ENCODE measurements at places on chromosomes 7 and 10.

GRCh38 chr10:119750391-119751230, 24.8 kb downstream of the INPP5F start:
- peak; percentile 17 for DNase-seq

- DNase-seq = no peak
These were observed 2.4 kb upstream of the CYP3A43 start for GRCh38 chr7:99825452-99825851.

DNA sequence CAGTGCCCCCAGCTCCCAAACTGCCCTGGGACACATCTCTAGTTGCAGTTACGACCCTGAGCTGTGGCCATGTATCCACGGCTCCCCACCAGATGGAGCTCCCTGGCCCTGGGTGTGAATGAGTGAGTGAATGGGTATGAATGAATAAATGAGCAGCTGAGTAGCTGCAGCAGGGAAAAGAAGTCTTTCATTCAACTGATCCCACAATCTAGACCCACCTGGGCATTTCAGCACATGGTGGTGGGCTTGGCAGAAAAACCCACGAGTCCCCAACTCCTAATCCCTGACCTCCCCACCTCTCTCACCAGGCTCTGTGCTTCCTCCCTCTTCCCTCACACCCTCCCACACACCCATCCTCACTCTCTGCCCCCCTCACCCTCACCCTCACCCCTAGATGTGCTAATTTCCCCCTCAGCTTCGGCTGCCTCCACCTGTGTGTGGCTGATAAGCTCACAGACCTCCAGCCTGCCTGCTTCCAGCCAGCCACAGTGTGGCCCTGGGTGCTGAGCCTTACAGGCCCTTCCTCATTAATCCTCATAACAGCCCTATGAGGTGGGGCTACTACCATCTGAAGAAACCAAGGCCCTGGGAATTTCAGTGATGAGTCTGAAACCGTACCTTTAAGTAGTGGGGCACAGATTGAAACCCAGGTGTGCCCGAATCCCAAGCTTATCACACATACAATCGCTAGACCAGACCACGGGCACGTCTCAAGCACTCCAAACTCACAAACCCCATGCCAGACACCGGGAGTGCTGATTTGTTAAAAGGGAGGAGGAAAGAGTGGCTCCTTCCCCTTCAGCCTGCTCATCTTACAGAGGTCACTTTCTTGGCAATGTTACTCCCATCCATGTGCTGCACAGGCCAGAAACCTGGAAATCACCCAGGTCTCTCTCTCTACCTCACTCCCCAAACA, 2.2 kb upstream of the ATP6V1F start:
- no peak for DNase-seq

DNA sequence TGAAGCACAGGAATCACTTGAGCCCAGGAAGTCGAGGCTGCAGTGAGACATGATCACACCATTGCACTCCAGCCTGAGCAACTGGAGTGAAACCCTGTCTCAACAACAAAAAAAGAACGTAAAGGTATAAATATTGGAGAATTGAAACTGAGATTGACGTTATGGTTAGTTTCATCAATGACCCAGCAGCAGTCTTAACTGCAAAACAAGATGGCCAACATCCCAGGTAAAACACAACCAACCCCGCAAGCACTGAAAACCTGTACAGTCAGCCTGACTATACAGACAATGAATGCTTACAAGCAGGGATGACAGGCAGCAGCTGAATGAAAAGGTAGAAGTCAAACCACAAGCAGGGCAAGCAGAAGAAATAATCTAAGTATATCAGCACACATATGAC, 34.7 kb downstream of the WAPL start:
- no peak for DNase-seq

DNA sequence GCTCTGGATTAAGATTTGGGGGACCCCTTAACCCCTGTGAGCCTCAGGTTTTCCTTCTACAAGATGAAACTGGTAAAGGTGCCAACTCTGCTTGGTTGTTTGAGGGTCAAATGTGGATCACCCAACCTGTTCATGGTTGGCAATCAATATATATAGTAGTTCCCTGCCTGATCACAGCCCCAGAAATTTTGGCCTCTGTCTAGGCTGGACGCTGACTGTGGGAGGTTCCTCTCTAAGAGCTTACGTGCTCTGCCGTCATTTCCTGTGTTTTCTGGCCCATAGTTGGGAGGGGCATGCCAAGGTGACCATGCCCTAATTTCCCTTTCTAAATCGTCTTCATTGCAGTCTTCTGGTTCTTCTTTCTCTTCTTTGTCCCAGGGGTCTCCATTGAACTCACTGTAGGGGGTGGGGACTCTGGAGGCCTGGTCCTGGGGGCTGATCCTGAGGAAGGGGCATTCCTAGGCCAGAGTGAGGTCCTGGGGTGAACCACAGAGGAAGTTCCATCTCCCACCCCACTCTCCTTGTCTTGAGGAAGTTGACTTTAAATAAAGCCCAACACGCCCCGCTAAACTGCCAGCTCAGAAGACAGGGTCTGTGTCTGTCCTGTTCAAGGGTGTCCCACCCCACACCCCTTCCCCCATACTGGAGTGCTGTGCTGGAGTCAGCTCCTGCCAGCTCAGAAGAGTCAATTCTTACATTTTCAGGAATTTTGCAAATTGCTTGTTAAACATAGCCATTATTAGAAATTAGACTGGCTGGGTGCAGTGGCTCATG, 98.9 kb upstream of the SDK1 start:
- DNase-seq = no peak

GRCh38 chr7:17184805-17185689, 113.4 kb upstream of the AHR start:
- no peak for DNase-seq

DNA sequence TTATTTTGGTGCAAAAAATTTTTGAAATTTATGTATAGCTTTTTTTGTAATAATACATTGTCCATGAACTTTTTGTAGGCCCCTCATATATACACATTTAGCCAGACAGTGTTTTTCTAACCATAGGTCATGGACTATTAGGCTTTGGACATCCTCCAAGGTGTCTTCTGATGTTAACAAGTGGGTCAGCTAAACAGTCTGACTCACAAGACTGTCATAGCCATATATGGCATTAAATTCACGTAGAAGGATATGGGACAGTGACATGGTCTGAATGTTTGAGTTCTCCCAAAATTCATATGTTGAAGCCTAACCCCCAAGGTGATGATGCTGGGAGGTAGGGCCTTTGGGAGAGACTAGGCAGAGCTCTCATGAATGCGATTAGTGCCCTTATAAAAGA, 14.0 kb upstream of the NUB1 start:
- DNase-seq = no peak

GRCh38 chr10:126781450-126782216, 111.1 kb upstream of the C10orf90 start:
- no peak for DNase-seq

- no peak for DNase-seq
These were observed 257.2 kb upstream of the GLI3 start for GRCh38 chr7:42494199-42494710.

GRCh38 chr10:96367470-96367869, 8.7 kb upstream of the OPALIN start:
- DNase-seq = no peak

DNA sequence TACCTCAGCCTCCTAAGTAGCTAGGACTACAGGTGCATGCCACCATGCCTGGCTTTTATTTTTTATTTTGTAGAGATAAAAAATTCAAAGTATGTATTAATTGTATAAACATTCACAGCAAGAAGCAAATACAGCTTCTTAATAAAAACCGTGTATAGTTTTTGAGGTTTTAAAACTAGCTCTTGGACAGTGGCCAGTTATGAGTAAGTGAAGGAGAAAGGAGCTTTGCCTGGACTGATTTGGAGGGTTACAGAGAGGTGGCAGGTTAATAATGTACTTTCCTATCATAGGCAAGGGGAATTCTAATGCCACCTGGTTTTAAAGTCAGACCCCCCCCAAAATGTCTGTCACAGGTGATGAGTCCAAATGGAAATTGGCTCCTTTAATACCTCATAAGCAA, 43.4 kb downstream of the ZNRF2 start:
- DNase-seq = no peak

DNA sequence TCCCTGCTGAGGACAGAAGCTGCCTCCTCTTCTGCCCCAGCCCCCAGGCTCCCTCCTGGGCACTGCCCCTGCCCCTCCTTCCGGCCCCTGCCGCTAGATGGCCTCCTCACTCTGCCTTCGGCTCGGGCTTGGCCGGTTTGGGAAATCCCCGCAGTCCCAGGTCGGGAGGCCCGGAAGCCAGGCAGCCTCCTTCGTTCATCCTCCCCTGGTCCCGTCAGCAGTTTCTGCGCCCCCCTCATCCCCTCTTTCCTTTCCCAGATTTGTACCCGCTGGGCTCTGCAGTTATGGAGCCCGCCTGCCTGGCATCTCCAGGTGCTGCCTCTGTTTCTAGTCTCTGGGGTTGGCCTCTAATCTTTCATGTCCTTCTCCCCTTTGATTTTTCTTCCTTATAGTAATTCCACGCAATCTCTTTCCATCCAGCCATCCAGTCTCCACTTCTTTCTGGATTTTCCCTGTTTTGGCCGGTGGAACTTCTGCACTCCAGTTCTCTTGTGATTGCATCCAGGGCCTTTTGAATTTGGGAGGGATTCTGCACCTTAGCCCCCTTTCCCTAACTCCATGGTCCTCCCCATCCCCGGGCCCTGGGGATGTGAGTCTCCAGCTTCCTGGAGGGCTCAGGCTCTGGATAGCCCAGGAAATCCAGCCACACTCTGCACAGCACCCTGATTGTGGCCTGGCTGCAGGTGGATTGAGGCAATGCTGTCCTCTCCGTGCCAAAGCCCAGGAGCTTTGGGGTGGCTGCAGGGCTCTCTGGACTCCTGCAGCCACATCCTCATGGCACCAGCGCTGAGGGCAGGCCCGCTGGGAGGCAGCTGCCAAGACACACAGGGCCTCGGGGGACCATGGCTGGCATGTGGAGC, 3.3 kb upstream of the SHH start:
- DNase-seq = peak; percentile 62

DNA sequence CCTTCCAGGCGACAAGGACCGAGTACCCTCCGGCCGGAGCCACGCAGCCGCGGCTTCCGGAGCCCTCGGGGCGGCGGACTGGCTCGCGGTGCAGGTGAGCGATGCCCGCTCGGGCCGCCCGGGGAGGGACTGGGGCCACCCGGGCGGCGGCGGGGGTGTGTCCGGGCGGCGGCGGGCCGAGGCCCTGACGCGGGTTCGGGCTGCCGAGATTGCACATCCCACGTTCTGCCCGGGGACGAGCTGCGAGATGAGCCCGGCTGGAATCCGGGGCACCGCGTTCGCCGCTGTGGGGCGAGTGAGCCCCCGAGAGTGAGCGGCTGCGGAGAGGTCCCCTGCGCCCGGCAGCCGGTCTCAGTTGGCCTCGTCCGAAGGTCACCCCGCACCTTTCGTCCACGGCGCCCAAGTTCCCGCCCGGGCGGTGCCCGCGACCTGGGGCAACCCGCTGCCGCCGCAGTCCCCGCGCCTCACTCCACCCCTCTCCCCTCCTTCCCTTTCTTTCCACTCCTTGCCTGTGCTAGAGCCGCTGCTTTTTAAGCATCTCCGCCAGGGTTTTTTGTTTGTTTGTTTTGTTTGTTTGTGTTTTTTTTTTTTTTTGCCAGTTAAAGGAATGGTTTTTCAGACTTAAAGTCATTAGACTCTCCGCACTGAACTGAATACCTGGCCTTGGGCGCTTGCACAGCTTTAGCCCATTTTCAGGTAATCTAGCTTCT, 515 bp downstream of the RALA start:
- DNase-seq = no peak

DNA sequence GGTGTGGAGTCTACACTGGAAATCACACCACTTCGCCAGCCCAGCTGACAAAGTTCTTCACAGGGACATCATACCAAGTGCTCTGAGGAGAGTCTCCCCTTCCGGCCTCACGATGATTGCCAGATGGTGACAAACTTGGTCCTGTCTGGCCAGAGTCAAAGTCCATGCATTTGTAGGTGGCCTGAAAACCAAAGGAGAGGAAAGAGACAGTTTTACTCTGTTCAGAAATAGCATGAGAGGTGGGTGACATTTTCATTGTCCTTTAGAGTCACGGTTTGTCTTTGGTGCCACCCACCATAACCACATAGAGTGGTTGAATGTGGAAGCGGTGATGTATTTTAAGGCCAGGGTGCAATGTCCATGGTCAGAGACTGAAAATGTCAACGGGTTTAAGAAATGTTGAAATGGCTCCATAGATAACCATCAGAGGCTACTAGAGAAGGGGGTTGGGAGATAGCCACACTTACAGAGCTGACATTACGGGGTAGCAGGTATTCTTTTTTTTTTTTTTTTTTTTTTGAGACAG, 33.0 kb downstream of the BTBD16 start:
- DNase-seq = no peak

- peak; percentile 62 for DNase-seq
These were observed 47.4 kb upstream of the PRKAR1B start for GRCh38 chr7:774161-775109.

DNA sequence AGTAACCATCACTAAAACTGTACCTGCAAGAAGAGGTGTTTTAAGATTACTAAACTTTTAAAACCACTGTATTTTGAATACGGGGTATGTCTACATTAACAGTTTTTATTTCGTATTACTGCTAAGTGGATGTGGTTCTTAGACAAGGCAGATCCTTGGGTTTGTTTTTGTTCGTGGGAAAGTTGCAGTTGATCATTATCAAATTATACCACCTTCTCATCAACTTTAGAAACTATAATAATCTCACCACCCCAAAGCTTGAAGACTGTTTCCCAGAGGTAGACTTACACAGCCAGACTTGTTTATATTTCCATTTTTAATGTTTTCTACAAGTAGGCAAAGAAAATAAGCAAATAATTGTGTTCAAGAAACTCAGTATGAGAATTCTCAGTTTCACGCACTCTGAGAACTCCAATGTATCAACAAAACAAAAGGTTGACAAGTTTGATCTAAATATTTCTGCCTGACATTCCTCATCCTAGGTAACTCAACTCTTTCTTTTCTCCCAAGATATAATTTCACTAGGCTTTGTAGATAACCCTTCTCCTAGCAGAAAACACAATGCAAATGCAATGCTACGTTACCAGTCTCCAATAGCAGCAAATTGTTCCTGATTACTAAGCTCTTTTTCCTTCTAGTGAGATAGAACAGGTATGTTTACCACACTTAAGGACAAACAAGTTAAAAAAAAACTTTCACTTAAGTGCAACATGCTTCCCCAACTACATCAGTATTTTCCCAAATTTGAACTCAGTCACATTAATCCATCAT, 36.0 kb downstream of the IGF2BP3 start:
- no peak for DNase-seq

DNA sequence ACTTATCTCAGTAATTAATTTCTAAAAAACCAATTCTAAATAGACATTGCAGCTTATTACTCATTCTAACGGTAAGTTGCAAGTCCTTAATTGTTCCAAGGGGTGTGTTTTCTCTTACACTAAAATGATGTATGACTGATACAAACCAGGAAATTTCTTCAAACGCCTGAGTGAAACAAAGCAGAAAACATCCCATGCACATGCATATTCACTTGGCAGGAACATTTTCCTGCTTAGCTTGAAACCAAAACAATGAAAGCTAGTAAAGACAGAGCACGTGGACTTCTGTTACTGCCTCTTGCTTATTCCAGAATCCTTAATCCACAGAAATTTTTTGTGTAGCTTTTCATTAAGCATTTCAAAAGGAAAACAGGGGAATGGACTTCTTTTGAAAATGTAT, 187.7 kb downstream of the MTERF1 start:
- DNase-seq = no peak

GRCh38 chr10:59234816-59235429, 58.5 kb downstream of the PHYHIPL start:
- DNase-seq = no peak

Data from stimulated activated CD4-positive, alpha-beta T cell treated with anti-CD3 and anti-CD28 coated beads, Interleukin-1b, Interleukin-23, amount 100 ng/mL, for 4 hours (primary cell).